ENCODE measurements at places on chromosomes 7 and 10. TPM values are rescaled to one million over a fixed set of nuclear protein-coding genes. Genes with fewer than 3 reads are reported as not detected.

Gene PSD
- not detected for total RNA-seq

Gene GPRIN2
- not detected for total RNA-seq

Gene LRIT1
- total RNA-seq: not detected

Gene HTR5A
- total RNA-seq: not detected
